ENCODE measurements at places on chromosomes 13 and 19.
A peak's percentile ranks its signal among the peaks of the same experiment; 100 is the strongest.

GRCh38 chr19:12333162-12334159, at the start of gene ZNF563:
TSS of gene ZNF563 (minus strand) at chr19:12333633. CDS start at chr19:12333482, 151 bp downstream.
- DNase-seq, result peak; percentile 97

- no peak for DNase-seq
These were observed 278.7 kb downstream of the DIAPH3 start for GRCh38 chr13:59885076-59885475.

- peak; percentile 81 for DNase-seq
These were observed 17.9 kb upstream of the ZNF175 start for GRCh38 chr19:51552996-51553725.

GRCh38 chr13:61880578-61881283, 465.1 kb upstream of the PCDH20 start:
- peak; percentile 1 for DNase-seq

- no peak for DNase-seq
These were observed 13.9 kb upstream of the FBXO27 start for GRCh38 chr19:39046037-39046821.

GRCh38 chr13:55160867-55161266, 1979.9 kb upstream of the PRR20A start:
- DNase-seq, result no peak

GRCh38 chr19:23399443-23399842, 4.2 kb upstream of the ZNF91 start:
- no peak for DNase-seq

DNA sequence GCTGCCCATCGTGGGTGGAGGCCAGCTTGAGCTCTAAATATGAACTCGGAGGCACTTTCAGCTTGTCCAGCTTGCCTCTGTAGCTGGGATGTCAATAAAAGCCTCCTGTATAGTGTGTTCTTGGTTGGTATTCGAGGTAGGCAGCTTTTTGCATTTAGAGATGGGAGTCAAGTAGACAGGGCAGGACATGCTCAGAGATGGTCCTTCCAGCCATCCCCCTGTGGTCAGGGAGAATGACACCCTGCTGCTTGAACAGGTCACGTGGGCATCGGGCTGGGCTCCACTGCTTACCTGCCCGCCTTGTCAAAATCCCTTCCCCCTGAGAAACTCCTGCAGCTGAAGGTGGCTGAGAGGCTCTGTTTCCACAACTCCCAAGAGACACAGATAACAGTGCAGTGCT, 302.5 kb downstream of the ZNF536 start:
- DNase-seq, result no peak

DNA sequence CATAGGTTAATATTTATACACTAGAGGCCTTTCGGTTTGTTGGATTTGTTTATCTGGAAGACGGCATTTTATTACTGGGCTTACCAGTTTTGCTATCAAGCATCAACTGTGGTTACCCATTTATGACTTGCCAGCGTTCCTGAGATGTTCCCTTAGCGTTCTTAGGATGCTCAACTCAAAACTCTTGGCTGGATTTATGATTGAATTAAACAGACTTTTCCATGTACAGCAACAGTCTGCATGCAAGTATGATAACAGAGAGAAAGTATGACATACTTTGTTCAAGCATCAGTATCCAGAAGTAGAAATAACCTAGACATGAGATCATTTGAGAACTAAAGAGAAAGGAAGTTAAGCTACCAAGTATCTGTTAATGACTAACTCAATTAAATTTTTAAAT, 29.9 kb upstream of the RNF113B start:
- DNase-seq, result no peak

- no peak for DNase-seq
These were observed 25.0 kb upstream of the TNFSF11 start for GRCh38 chr13:42548731-42549551.
